Epithelial cell of umbilical artery (primary cell): ENCODE measurements at places on chromosomes 7 and 10. TPM values are rescaled to one million over a fixed set of nuclear protein-coding genes. Genes with fewer than 3 reads are reported as not detected.

The GHRHR gene
- total RNA-seq = not detected in 2 replicates

The MAPK8 gene
- 39.2 and 52.0 TPM in 2 replicates for total RNA-seq

The UCN3 gene
- total RNA-seq = not detected in 2 replicates

The ADAM22 gene
- total RNA-seq = 0.32 and 0.76 TPM in 2 replicates

The SKIDA1 gene
- total RNA-seq = 0.32 and 0.46 TPM in 2 replicates

The SH2D4B gene
- total RNA-seq = under 0.01 and 0.30 TPM in 2 replicates

The TFEC gene
- total RNA-seq = 1.7 and 1.9 TPM in 2 replicates

The KNDC1 gene
- under 0.01 and 0.15 TPM in 2 replicates for total RNA-seq
